ENCODE measurements at places on chromosomes 12 and 14.

- DNase-seq = no peak
Measured at GRCh38 chr12:124383028-124383427, 88.1 kb downstream of the RFLNA start.

- no peak for DNase-seq
Measured at GRCh38 chr14:103315941-103316340, 18.1 kb upstream of the EIF5 start.

DNA sequence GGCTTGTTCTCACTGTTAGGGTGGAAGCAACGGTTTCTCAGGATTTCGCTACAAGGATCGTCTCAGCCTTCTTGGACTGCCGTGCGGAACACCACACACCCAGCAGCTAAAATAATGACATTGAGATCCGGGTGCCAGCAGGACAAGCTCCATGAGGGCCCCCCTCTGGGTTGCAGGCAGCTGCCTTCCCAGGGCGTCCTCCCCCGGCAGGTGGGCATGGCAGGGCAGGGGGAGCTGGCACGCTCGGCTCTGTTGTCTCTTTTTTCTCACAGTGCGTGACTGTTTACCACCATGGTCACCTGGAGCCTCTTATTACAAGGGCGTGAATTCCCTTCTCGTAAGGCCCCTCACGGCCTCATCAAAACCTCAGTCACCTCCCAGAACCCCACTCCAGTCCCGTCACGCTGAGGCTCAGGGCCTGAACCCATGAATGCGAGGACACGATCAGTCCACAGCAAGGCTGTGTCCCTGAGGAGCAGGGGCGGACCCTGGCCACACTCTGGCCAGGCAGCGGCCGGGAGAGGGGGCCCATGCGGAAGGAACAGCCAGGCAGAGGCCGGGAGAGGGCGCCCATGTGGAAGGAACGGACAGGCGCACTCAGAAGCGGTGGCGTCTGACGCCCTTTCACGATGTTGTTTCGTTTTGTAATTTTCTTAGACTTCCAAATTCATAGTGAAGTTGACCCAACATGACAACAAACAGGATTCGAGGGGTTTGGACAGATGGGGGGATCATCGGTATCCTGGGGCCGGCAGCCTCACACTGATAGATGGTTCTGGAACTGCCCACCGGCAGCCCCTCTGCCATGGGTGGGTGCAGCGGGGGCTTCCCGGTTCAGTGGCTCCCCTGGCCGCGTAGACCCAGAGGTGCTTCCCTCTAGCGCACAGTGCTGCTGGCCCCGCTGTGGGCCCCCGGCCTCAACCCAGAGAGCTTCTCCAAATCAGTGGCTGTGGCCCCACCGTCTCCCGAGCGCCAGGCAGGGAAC lies 10.0 kb downstream of the LRCOL1 start:
- DNase-seq = peak; percentile 89

- no peak for DNase-seq
Measured at GRCh38 chr12:52493172-52493571, at the start of gene KRT6A. Gene KRT6A, minus strand, starts transcription at chr12:52493257. Its CDS starts 69 bp downstream, at chr12:52493188.

- no peak for DNase-seq
Measured at GRCh38 chr14:104143521-104144452, 5.4 kb downstream of the KIF26A start.

- no peak for DNase-seq
Measured at GRCh38 chr12:98572010-98572409, 21.5 kb upstream of the SLC25A3 start.

- peak; percentile 79 for DNase-seq
Measured at GRCh38 chr12:131007031-131007739, 53.5 kb downstream of the ADGRD1 start.

DNA sequence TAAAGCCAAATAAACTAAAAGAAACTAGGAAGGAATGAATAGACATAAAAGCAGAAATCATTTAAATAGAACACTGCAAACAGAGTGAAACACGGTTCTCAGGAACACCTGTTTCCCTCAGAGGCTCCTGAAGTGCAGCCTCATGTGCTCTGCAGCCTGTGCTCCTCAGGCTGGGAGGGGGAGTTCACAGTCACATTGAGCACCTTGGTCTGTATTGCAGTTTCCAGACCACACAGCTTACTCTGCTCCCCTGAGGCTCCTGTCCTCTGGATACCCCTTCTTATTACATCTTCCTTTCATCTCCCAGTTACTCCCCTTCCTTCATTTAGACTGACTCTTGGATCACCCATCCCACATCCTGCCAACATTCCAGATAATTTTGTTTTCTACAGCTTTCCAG lies 49.7 kb upstream of the DCD start:
- DNase-seq = no peak

DNA sequence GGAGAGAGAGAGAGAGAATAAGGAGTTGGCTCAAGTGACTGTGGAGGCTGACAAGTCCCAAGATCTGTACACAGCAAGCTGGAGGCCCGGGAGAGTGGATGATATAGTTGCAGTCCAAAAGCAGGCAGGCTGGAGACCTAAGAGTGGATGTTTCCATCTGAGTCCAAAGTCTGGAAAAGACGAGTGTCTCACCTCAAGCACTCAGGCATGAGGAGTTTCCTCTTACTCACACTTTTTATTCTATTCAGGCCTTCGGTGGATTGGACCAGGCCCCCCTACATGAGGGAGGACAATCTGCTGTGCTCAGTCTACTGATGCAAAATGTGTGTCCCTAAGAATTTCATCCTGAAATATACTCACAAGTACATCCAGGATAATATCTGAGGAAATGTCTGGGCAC lies 484.6 kb downstream of the VRK1 start:
- no peak for DNase-seq

GRCh38 chr12:52189376-52190174 lies 2.2 kb downstream of the KRT80 start:
- DNase-seq = no peak

- DNase-seq = no peak
Measured at GRCh38 chr12:129964826-129965457, 61.1 kb upstream of the TMEM132D start.

- DNase-seq = no peak
Measured at GRCh38 chr12:84701041-84701440, 211.6 kb downstream of the SLC6A15 start.

- DNase-seq = no peak
Measured at GRCh38 chr12:6416596-6416995, 28.2 kb upstream of the CD27 start.

- DNase-seq = no peak
Measured at GRCh38 chr12:12331244-12331771, 18.7 kb downstream of the MANSC1 start.

DNA sequence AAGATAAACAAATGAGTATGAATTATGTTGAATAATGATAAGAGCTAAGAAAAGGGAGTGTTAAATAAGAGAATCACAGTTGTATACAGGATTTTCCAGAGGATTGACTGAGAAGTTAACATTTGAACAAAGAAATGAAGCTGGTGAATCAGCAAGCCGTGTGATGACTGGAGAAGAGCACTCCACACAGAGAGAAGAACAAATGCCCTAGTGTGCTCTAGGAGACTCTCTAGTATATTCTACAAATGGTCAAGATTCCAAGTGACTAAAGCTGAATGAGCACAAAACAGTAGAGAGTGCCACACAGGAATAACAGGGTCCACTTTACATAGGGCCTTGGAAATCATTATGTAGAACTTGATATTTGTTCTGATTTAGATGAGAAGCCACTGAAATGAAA lies 587.1 kb upstream of the ATXN7L3B start:
- no peak for DNase-seq

DNA sequence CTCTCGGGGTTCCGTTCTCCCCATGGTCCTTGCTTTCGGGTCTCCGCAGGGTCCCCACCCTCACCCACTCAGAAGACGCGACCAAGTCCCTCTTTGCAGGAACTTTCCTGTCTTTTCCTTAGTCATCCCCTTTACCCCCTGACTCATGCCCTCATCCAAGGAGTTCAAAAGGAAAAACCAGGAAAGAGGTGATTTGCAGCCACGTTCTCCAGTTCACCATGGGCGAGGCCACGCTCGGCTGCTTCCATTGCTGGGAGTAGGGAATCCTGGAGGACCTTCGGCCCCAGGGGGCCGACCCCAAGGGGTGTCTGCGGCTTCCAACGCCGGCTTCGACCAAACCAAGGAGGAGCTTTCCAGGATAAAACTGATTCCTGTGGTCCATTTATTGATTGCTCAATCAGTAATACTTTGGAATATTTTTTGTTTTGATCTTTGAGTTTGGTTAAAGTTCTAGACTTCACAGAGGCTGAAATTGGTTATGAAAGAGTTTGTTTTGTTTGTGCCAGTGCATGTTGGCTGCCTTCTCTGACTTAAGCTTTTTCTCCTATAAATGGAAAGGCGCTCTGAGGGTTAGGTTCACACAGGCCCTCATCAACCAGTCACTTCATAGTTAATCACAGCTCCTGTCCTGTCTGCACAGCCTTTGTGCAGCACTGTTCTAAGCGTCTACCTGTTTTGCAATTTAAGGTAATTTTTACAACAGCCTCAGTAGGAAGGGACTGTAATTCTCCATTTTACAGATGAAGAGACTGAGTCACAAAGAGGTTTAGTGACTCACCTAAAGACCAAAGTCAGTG lies 827 bp downstream of the ALDH2 start:
- peak; percentile 79 for DNase-seq

- DNase-seq = peak; percentile 73
Measured at GRCh38 chr12:6376079-6376869, 911 bp upstream of the SCNN1A start.

GRCh38 chr12:6310771-6311610 lies 509 bp downstream of the PLEKHG6 start:
- peak; percentile 43 for DNase-seq

DNA sequence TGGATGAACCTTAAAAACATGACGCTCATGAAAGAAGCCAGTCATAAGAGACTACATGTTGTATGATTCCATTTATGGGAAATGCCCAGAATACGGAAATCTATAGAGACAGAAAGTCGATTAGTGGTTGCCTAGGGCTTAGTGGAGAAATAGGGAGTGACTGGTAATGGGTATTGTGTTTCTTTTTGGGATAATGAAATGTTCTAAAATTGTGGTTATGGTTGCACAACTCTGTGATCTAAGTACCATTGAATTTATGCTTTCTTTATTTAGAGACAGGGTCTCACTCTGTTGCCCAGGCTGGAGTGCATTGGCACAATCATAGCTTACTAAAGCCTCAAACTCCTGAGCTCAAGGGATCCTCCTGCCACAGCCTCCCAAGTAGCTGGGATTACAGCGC lies 8.0 kb downstream of the RBMS2 start:
- DNase-seq = no peak

DNA sequence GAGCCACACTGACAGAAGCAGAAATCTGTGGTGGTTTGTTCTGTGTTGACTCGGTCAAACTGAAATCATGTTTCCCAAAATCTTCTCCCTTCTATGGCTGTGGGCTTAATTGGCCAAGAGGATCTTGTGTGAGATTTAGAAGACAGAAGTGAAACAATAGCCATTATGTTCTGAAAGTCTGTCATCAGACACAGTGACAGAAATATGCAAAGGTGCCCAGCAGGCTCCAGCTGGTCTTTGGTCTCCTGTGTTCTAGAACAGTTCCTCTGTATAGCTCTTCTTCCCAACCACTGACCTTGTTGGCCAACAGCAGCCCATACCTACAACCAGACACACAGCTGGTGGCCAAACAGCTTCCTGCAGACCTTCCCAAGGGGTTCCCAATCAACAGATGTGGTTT lies 25.0 kb upstream of the COCH start:
- no peak for DNase-seq

All from aorta (tissue), 5 donors.